ENCODE measurements at places on chromosomes 6 and 20.

GRCh38 chr20:32149566-32150170, 40.2 kb downstream of the TM9SF4 start:
- no peak for DNase-seq

GRCh38 chr6:42509256-42509655, 54.6 kb upstream of the UBR2 start:
- no peak for DNase-seq

GRCh38 chr6:99364026-99364425, 14.6 kb upstream of the FAXC start:
- DNase-seq = no peak

- DNase-seq = no peak
Measured at GRCh38 chr6:83868639-83869038, 9.2 kb downstream of the CYB5R4 start.

- no peak for DNase-seq
Measured at GRCh38 chr6:167538746-167539145, 213.9 kb downstream of the TTLL2 start.
